ENCODE measurements at places on chromosomes 4 and X. TPM values are rescaled to one million over a fixed set of nuclear protein-coding genes. Genes with fewer than 3 reads are reported as not detected.

DNA sequence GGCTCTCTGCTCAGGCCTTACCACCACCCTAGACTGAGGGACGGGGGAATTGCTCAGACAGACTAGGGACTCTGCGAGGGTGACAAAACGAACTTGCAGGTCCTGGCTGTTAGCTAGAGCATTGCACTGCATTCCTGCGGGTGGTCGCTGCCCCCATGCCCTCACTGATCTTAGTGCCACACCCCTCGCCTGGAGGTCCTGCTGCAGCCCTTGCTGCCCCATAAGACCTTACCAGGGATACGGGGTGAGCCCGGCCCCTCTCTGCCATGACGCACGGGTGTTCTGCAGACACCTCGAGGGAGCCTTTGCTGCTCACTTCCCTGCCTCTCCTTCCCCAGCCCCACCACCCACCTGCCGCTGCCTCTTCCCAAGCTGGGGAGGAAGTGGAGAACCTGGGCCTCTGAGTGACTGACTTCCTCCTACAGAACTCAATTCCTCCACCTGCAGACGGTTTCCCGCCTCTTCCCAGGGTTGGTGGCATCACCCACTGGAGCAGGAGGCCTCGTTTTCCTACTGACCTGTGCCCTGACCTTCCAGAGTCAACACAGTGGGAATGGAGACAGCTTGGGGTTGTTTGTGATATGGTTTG is 19.8 kb upstream of the TBC1D14 start:
- no peak for DNase-seq
- peaks cover 24% of the 10 kb centered on the region for H3K4me1 ChIP-seq
- no peak overlapping the region for H3K27ac ChIP-seq
- no peaks in the 10 kb centered on the region for H3K27me3 ChIP-seq

GRCh38 chr4:170497112-170497511 is 407.4 kb upstream of the AADAT start:
- H3K4me1 ChIP-seq: no peaks in the 10 kb centered on the region
- no peaks in the 10 kb centered on the region for H3K27me3 ChIP-seq
- peak; percentile 57 for DNase-seq
- H3K4me3 ChIP-seq: peak overlapping the region; percentile 71
- no peaks in the 10 kb centered on the region for H3K36me3 ChIP-seq

DNA sequence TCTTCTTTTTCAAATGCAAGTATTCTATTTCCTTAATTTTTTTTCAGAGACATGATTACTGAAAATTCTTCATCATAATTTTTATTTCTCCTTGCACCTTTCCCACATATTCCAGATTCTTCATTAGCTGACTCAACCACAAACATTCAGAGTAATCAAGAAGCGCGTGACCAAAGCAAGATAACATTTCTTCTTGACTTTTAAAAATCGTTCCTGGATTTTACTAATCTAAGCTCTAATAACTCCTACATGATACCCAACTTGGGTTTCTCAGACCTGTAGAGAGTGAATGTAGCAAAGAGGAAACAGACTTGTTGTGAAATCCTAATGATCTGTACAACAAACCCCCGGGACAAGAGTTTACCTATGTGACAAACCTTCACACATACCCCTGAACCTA is 615.0 kb downstream of the TMA16 start:
- no peaks in the 10 kb centered on the region for H3K36me3 ChIP-seq
- no peak overlapping the region for H3K27ac ChIP-seq
- DNase-seq: no peak
- H3K27me3 ChIP-seq: no peaks in the 10 kb centered on the region
- no peak overlapping the region for H3K4me3 ChIP-seq

DNA sequence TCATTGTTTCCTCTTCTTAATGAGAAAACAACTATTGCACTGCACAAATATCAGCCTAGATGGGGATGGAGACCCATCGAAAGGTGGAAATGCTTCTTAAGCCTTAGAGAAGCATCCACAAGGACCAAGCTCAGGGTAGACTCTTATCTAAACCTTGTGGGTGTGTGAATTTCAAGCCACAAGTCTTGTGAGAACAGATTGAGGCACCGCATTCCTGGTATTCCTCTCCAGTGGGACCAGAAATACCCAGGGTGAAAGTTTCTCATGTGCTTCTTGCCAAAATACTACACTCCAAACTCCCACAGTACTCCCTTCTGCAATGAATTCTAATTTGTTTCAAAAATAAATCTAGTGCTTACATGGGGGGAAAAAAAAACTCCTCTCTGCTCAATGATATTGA is 375.6 kb downstream of the PDGFC start:
- no peak overlapping the region for H3K4me3 ChIP-seq
- no peaks in the 10 kb centered on the region for H3K27me3 ChIP-seq
- DNase-seq: no peak
- no peaks in the 10 kb centered on the region for H3K36me3 ChIP-seq

- H3K4me3 ChIP-seq: no peak overlapping the region
- no peak overlapping the region for H3K27ac ChIP-seq
- DNase-seq: no peak
- peaks cover 1% of the 10 kb centered on the region for H3K27me3 ChIP-seq
- H3K36me3 ChIP-seq: no peaks in the 10 kb centered on the region
- H3K4me1 ChIP-seq: no peaks in the 10 kb centered on the region
Observed at GRCh38 chr4:11687727-11688126, 259.0 kb upstream of the HS3ST1 start.

DNA sequence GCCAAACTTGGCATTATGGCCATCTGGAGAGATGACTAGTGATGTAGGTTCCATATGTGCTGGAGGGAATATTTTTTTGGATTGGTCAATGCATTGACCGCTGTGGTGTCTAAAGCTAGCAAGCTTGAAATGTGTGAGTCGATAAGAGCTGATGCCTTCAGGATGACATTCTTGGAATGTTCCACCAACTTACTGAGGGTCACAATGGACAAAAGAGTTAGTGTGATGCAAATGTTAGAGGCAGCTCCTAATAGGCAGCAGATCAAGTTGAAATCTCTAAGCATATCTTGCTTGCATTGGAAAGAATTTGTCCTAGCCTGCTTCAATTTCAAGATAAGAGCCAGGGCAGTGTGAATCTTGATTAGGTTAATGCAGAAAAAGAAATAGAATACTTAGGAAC is 210.4 kb upstream of the AFF2 start:
- no peak overlapping the region for H3K27ac ChIP-seq
- peaks cover 6% of the 10 kb centered on the region for H3K4me1 ChIP-seq
- H3K36me3 ChIP-seq: no peaks in the 10 kb centered on the region
- DNase-seq: no peak
- no peak overlapping the region for H3K4me3 ChIP-seq

DNA sequence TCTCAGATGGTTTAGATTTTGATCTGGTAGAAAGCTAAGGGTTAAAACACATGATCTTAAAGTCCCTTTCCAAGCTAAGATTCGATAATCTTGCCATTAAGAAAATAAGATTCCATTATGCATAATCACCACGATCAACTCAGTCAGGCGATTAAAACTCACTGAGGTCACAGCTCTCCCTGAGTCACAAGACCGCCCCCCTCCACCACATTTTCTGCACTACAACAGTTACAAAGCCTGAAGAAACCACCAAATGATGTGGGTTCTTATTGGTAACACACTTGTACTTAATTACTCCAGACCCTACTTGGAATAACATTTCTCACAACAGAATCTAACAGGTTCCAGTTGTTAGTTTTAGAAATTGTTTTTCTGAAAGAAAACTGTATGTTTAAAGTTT is 62.8 kb downstream of the SH3KBP1 start:
- peaks cover 18% of the 10 kb centered on the region for H3K36me3 ChIP-seq
- H3K4me3 ChIP-seq: no peak overlapping the region
- DNase-seq: no peak
- H3K27me3 ChIP-seq: no peaks in the 10 kb centered on the region
- no peak overlapping the region for H3K27ac ChIP-seq
- H3K4me1 ChIP-seq: peaks cover 20% of the 10 kb centered on the region

GRCh38 chr4:122695226-122695625 is 37.3 kb upstream of the BBS12 start:
- H3K27me3 ChIP-seq: no peaks in the 10 kb centered on the region
- no peak for DNase-seq
- peaks cover 36% of the 10 kb centered on the region for H3K4me1 ChIP-seq
- peak overlapping the region; percentile 1 for H3K27ac ChIP-seq
- H3K4me3 ChIP-seq: no peak overlapping the region

- H3K27ac ChIP-seq: no peak overlapping the region
- no peaks in the 10 kb centered on the region for H3K36me3 ChIP-seq
- DNase-seq: no peak
- no peak overlapping the region for H3K4me3 ChIP-seq
Observed at GRCh38 chr4:117968606-117969005, 65.7 kb upstream of the NDST3 start.

- peak; percentile 73 for DNase-seq
- H3K27ac ChIP-seq: no peak overlapping the region
- H3K4me3 ChIP-seq: no peak overlapping the region
- no peaks in the 10 kb centered on the region for H3K27me3 ChIP-seq
- H3K4me1 ChIP-seq: peaks cover 4% of the 10 kb centered on the region
Observed at GRCh38 chr4:152408514-152409327, 127.2 kb downstream of the FBXW7 start.

- no peaks in the 10 kb centered on the region for H3K4me1 ChIP-seq
- no peaks in the 10 kb centered on the region for H3K36me3 ChIP-seq
- DNase-seq: no peak
- H3K4me3 ChIP-seq: no peak overlapping the region
- H3K27me3 ChIP-seq: peaks cover 7% of the 10 kb centered on the region
Observed at GRCh38 chr4:139776235-139776634, 110.6 kb downstream of the MGST2 start.

DNA sequence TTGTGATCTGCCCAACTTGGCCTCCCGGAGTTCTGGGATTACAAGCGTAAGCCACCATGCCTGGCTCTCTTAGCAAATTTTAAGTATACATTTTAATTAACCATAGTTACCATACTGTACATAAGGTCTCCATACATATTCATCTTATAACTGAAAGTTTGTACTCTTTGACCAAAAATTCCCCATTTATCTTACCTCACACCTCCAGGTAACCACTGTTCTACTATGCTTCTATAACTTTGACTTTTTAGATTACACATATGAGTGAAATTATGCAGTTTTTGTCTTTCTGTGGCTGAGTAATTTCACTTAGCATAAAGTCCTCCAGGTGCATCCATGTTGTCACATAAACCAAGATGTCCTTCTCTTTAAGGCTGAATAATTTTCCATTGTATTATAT is 17.4 kb downstream of the C4orf51 start:
- H3K4me3 ChIP-seq: no peak overlapping the region
- H3K27ac ChIP-seq: no peak overlapping the region
- peaks cover 3% of the 10 kb centered on the region for H3K4me1 ChIP-seq
- H3K27me3 ChIP-seq: peaks cover 6% of the 10 kb centered on the region

GRCh38 chrX:21490341-21490740 is 116.1 kb downstream of the CNKSR2 start:
- H3K27ac ChIP-seq: no peak overlapping the region
- no peaks in the 10 kb centered on the region for H3K4me1 ChIP-seq
- no peaks in the 10 kb centered on the region for H3K36me3 ChIP-seq
- no peak overlapping the region for H3K4me3 ChIP-seq
- no peaks in the 10 kb centered on the region for H3K27me3 ChIP-seq
- no peak for DNase-seq

GRCh38 chrX:84144281-84144680 is 43.7 kb downstream of the RPS6KA6 start:
- H3K4me1 ChIP-seq: no peaks in the 10 kb centered on the region
- H3K27me3 ChIP-seq: no peaks in the 10 kb centered on the region

DNA sequence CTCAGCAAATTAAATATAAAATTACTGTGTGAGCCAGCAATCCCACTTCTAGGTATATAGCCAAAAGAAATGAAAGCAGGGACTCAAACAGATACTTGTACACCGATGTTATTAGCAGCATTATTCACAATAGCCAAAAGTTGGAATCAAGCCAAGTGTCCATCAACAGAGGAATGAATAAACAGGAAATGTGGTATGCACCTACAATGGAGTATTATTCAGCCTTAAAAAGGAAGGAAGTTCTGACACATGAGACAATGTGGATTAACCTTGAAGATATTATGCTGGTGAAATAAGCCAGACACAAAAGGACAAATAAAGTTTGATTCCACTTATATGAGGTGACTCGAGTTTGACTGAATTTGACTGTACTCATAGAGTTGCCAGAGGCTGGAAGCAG is 108.3 kb upstream of the DUSP21 start:
- DNase-seq: no peak
- no peaks in the 10 kb centered on the region for H3K4me1 ChIP-seq
- H3K27me3 ChIP-seq: no peaks in the 10 kb centered on the region
- no peaks in the 10 kb centered on the region for H3K36me3 ChIP-seq
- H3K27ac ChIP-seq: no peak overlapping the region

GRCh38 chr4:149145803-149146202 is 669.8 kb downstream of the IQCM start:
- DNase-seq: no peak
- no peak overlapping the region for H3K27ac ChIP-seq
- H3K4me1 ChIP-seq: no peaks in the 10 kb centered on the region
- no peaks in the 10 kb centered on the region for H3K36me3 ChIP-seq
- H3K4me3 ChIP-seq: no peak overlapping the region
- no peaks in the 10 kb centered on the region for H3K27me3 ChIP-seq

- H3K27me3 ChIP-seq: no peaks in the 10 kb centered on the region
- no peak for DNase-seq
- H3K27ac ChIP-seq: no peak overlapping the region
- H3K4me3 ChIP-seq: no peak overlapping the region
Observed at GRCh38 chr4:169084954-169085353, 74.9 kb upstream of the CBR4 start.

GRCh38 chr4:79575709-79576428 is 167.8 kb upstream of the GK2 start:
- H3K4me1 ChIP-seq: no peaks in the 10 kb centered on the region
- peaks cover 8% of the 10 kb centered on the region for H3K27me3 ChIP-seq
- no peak overlapping the region for H3K4me3 ChIP-seq
- no peak for DNase-seq
- H3K36me3 ChIP-seq: no peaks in the 10 kb centered on the region
- no peak overlapping the region for H3K27ac ChIP-seq

GRCh38 chrX:44829832-44830231 is 14.0 kb upstream of the DUSP21 start:
- H3K27me3 ChIP-seq: no peaks in the 10 kb centered on the region
- no peaks in the 10 kb centered on the region for H3K4me1 ChIP-seq
- no peak overlapping the region for H3K4me3 ChIP-seq
- H3K27ac ChIP-seq: no peak overlapping the region

DNA sequence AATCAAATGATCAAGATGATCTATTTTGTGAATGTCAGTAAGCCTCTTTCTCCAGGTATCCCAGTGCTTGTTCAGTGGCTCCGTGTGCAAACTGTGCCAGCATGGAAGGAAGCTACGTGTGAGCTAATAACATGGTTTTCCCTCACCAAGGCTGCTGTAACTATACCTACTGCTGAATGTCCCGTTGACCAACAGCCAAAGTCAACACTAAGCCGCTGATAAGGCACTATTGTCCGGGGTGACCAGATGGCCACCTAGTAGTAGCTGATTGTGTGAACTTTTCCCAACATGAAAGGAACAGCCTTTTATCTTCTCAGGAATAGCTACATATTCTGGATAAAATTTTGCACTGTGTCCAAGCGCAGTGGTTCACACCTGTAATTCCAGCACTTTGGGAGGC is 58.0 kb upstream of the ABCG2 start:
- H3K4me3 ChIP-seq: no peak overlapping the region
- H3K27me3 ChIP-seq: peaks cover 13% of the 10 kb centered on the region
- no peak overlapping the region for H3K27ac ChIP-seq
- peaks cover 11% of the 10 kb centered on the region for H3K4me1 ChIP-seq
- no peaks in the 10 kb centered on the region for H3K36me3 ChIP-seq

GRCh38 chr4:6658597-6659075 is 18.2 kb downstream of the MRFAP1 start:
- H3K4me1 ChIP-seq: peaks cover 13% of the 10 kb centered on the region
- no peak overlapping the region for H3K27ac ChIP-seq
- H3K27me3 ChIP-seq: peaks cover 35% of the 10 kb centered on the region
- peak; percentile 85 for DNase-seq
- peaks cover 1% of the 10 kb centered on the region for H3K36me3 ChIP-seq
- H3K4me3 ChIP-seq: peak overlapping the region; percentile 74

Gene CLCN5
- 4.2 TPM for total RNA-seq

Gene TKTL2
- total RNA-seq: not detected

Gene TLR6
- total RNA-seq: 1.1 TPM

Gene ADH7
- not detected for total RNA-seq

Gene WAS
- total RNA-seq: 99.0 TPM

Gene BEX5
- 0.71 TPM for total RNA-seq
